Stimulated activated CD4-positive, alpha-beta T cell treated with anti-CD3 and anti-CD28 coated beads, Interleukin-4, amount 100 ng/mL, for 4 hours (primary cell): ENCODE measurements at places on chromosomes 5 and 9.

GRCh38 chr9:103287361-103287760, 292.2 kb downstream of the CYLC2 start:
- DNase-seq, result no peak

- no peak for DNase-seq
Observed at GRCh38 chr5:170436335-170436734, 47.2 kb upstream of the KCNMB1 start.

- DNase-seq, result no peak
Observed at GRCh38 chr5:165138236-165138635, 1632.8 kb downstream of the MAT2B start.

GRCh38 chr9:112322701-112323377, 10.6 kb downstream of the PTBP3 start:
- no peak for DNase-seq

DNA sequence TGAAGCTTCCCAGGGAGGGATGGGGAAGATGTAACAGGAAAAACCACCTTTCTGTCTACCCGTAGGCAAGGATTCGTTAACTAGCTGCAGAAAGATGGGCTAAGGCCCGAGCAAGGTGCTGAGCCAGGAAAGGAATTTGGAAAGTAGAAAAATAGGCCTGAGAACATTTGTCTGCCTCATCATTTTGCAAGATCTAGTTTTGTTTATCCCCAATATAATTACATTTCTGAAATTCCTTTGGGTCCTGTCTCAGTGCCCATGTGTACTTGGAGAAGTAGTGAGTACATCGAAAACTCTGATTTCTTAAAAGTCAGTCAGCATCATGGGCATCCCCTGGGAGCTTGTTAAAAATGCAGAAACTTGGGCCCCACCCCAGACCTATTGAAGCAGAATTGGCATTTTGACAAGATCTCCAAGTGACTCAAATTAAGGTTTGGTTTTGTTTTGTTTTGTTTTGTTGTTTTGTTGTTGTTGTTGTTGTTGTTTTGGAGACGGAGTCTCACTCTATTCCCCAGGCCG, 52.1 kb upstream of the CEMIP2 start:
- no peak for DNase-seq

- no peak for DNase-seq
Observed at GRCh38 chr5:9557696-9558095, 11.8 kb upstream of the SEMA5A start.

DNA sequence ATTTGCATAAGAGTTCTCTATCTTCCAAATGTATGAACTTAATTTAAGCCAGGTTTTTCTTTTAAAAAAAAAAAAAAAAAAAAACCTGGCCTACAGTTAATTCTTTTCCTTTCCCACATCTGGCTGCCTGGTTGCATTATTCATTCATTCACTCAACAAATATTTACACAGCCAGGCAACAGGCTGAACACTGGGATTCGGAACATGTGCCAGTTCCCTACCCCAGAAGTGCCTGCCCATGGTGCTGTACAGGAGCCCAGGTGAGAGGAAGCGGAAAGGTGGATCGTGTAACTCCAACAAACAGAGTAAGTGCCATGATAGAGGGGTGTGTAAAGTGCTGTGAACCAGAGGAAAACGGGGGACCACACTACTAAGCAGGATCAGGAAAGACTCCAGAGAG, 93.6 kb downstream of the CDK5RAP2 start:
- no peak for DNase-seq

DNA sequence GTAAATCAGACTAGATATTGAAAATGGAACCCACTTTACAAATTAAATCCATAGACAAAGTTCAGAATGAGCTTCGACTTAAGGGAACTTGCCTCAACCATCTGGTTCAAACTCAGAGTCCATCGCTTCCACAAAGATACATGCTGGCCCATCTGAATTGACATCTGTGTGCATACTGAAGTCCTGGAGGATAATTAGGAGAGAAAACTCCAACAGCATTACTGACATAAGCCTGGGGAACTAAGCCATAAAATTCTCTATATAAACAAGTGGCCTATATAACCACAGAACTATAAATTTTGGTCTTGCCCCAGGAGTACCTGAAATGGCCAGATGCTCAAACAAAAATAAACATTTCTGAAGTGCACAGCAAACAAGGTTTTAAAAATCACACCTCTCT, 94.4 kb downstream of the IZUMO3 start:
- no peak for DNase-seq

DNA sequence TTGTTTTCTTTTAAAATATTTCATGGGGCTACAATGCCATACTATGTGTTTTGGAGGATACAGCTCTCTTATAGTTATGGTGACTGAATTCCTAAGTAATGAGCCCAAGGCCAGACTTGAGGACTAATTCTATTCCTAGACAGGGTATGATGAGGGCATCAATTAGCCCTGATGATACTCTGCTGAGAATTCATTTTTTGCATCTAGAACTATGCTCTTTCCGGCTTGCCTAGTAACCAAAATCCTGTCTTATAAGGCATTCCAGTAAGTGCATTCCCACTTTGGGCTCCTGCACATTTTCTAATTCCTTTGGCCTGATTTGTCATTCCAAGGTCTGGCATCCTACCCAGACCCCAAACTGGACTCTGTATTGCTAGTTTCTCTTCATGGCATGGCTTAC, 62.4 kb downstream of the MAT2B start:
- DNase-seq, result no peak

GRCh38 chr9:93678199-93679019, 102.0 kb downstream of the PHF2 start:
- no peak for DNase-seq

DNA sequence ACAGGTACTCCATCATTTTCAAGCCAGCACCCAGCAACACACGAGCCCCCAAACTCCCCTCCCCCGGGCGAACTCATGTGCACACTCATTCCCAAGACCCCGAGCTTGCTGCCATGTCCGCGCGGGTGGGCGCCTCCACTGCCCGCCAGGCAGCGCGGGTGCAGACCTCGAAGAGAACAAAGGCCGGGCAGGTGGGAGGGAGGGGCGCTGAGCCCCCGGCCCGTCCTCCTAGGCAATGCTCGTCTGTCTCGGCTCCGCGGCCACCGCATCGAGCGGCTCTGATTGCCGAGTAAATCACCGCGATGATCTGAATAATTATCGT, 47.1 kb upstream of the PSD2 start:
- DNase-seq, result no peak

DNA sequence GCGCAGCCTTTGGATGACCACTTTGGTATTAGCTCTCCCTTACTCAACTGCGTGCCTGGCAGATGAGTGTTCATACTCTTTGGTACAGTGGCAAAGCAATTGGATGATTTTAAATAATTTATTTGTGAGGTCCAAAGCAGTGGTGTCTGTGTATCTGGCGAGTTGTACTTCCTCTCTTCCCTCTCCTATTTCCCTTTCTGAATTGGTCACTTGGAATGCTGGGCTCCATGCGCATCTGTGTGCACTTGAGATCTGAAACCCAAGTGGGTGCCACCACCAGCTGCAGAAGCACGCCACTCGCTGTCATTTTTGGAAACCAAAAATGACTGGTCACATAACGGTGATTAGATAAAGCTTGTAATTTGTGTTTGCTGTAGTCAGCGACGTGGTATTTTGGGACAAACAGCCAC, 386.0 kb upstream of the KLF4 start:
- DNase-seq, result no peak

DNA sequence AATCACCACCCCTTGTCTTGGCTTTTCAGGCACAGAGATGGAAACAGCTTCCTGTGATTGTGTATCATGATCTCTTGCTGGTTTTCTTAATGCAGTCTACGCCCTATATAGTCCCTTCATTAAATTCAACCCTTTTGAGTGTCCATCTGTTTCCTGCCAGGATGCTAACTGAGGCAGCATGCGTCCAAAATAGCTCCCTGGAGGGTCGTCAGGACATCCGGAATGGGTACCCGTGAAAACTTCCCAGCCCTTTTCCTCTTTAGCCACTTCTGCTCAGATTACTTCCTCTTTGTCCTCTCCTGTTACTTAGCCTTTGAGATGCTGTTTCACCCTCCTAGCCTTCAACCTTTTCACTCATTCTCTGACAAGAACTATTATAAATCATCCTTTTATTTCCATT, 79.8 kb upstream of the KLF9 start:
- no peak for DNase-seq

DNA sequence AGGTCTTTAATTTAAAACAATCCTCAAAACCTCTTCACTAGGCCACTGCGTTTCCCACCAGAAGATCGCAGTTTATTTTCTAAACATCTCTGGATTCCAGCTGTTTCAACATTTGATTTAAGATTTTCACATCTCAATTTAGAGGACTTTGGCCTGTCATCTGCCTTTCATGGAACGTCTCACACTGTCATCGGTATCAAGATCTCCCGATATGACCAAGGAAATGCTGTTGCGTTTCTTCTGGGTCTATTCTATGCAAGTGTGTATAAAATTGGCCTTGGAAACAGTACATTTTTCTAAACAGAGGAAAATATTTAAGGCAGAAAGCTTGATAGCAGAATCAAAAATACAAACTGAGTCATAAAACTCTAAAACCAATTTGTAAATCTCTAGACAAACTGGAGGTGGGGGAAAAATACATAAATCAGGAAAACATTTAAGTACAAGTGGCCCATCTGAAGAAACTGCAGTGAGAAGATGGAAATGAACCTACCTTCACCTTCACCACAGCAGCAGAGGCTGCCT, 53.6 kb upstream of the SIMC1 start:
- DNase-seq, result no peak

DNA sequence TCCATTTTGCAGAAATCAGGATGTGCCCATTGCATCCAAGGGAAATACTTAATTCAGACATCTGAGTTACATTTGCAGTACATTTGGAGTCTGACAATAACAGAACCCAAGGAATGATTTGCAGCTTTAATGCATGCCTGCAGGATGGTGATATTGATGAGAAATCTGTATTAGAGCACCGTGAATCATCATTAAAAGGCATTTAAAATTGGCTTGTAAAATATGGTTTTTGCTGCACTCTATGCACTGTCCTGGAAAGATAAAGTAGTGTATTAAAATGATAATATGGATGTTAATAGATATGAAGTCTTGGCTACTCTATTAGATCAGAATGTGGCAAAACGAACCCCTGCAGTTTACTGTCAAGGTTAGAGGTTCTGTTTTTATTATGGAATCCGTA, 556.9 kb downstream of the MAT2B start:
- DNase-seq, result no peak

- no peak for DNase-seq
Observed at GRCh38 chr9:13330396-13331004, 51.0 kb upstream of the MPDZ start.

DNA sequence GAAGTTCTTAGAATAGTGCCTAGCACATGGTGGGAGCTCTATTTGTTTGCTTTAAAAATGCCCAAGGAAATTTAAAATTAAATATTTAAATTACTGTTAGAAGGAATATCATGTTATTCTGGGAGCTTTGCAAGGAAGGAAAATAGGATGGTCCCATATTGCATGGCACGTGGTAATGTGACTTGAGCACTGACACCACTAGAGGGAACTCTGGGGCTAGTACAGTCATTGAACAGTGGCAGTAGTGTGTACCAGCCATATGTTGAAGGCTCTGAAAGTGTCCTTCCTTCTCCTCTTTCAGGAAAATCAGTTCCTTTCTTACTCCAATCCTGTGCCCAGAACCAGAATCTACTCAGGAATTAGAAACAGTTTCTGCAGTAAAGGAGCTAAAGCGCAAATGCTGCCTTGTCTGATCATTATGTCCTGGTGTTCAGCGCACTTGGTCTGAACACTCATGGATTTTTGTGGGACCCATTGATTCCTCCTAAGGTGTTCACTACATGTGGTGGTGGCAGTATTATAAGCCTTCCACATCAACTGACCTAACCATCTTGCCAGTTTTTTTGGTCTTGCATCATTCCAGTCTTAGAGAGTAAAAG, 54.1 kb downstream of the GDA start:
- no peak for DNase-seq

DNA sequence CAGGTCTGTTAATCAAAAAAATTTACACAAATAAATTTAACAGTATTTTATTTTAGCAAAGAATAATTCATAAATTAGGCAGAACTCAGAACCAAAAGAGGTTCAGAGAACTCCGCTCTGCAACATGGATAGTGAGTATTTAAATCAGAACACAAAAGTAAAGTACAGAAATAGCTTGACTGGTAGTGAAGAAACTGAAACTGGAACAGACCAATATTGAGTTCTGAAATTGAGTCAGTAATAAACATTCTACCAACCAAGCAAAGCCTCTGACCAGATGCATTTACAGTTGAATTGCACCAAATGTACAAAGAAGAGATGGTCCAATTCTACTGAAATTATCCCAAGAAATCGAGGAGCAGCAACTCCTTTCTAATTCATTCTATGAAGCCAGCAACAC, 1542.8 kb downstream of the EFNA5 start:
- DNase-seq, result no peak

DNA sequence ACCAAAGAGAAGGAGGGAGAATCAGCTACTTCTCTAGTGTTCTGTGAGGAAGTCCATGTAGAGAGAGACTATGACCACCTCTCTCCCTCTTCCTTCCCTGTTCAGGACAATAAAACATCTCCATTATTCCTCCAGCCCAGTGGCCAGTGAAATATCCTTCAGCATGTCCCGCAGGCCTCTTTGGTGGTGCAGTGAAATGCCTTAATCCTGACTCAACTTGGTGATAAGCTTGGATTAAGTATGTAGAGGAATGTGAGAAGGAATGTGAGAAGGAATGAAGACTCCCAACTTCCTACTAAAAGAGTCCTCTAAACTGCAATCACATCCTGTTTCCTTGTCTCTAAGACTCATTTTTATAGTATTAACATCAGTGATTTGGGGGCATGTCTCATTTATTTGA, 167.3 kb downstream of the TRPM3 start:
- no peak for DNase-seq

- DNase-seq, result no peak
Observed at GRCh38 chr5:149683964-149684363, 46.1 kb upstream of the PPARGC1B start.

GRCh38 chr9:115845648-115846312, 307.8 kb upstream of the PAPPA start:
- DNase-seq, result no peak

DNA sequence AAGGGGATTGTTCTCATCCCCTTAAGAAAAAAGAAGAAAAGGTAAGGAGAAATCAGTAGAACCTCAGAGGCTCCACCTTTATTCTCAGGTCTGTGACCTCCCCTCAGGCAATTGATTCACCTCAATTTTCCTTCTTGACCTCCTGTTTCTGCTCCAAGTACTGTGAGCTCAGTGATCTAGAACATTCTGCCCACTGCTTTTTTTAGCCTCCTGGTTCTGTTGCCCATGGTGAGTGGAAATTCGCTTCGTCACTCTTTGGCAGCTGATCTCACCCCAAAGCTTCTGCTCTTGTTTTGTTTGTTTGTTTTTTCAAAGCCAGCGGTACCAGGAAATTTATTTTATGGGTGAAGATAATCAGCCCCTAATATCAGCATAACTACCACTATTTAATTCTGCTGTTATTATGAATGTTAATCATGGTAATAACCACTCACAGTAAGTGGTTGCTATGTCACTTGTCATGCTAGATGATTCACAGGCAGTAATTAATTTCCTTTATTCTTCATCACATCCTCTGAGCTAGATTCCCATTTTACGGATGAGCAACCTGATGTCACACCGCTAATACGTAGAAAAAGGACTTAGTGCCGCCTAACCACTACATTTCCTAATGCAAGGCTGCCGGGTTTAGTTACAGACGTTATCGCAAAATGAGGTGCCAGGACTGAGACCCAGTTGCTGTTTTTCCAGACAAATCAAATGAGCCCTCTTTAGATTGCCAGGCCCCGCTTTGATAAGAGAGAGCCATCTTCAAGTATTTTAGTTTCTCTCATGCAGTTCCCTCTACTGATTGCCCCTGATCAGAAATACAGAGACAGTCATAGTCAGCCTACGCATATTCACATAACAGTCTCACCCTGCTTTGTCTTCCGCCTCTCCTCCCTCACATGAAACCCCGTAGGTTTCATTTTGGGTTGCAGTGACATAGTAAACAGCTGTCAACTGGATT, 78.2 kb downstream of the CYFIP2 start:
- DNase-seq, result no peak

GRCh38 chr9:2132484-2133082, 117.4 kb downstream of the SMARCA2 start:
- no peak for DNase-seq
